Kidney glomerular epithelial cell (primary cell): ENCODE measurements at places on chromosomes 4 and X.

DNA sequence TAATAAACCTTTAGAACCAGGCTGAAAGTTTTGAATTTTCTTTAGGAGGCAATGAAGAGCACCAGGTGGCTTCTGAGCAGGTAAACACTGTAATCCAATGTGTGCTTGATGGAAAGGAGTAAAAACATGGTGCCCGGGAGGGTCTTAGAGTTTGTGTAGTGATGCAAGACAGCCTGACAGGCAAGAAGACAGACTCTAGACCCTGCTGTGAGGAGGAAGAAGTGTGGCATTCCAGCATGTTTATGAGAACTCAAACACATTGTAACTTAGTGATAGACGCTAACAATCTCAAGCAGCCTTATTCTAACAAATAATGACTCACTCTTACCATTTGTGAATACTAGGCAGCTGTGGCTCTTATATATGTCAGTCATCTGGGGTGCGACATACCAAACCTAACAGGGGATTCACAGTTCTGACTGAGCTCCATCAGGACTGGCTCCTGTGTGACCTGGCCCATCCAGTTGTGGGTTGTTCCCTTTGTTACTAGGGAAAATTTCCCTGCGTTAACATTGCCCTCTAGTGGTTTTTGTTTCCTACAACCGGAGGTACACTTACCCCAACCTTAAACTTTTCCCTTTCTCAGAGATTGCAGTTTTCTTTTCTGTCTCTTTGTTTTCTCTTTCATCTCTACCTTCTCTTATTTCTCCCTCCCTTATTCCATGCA lies 53.8 kb downstream of the VSIG4 start:
- DNase-seq: peak; percentile 10

- DNase-seq: peak; percentile 11
Observed at GRCh38 chr4:139858436-139859205, 193.0 kb downstream of the MGST2 start.

GRCh38 chr4:43564591-43564990 lies 672.1 kb downstream of the GRXCR1 start:
- DNase-seq: no peak

- no peak for DNase-seq
Observed at GRCh38 chr4:140003876-140004548, 150.0 kb downstream of the MAML3 start.

GRCh38 chr4:48175328-48175727 lies 41.3 kb upstream of the TXK start:
- no peak for DNase-seq

DNA sequence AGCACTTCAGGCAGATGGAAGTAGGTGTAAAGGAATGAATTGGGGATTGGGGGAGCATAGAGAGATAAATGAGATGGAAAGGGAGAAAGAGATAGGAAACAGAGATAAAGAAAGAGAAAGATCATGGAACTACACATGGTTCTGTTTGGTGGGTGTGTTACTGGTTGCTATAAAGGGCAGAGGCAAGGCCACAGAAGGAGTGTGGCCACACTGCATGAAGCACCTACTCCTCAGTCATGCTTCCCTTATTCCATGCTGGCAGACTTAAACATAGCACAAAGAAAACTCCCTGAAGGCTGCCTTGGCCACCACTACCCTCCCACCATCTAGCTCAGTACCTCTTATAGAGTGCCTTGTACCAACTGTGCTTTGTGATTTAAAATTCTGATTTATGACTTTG lies 56.9 kb downstream of the OPHN1 start:
- no peak for DNase-seq

DNA sequence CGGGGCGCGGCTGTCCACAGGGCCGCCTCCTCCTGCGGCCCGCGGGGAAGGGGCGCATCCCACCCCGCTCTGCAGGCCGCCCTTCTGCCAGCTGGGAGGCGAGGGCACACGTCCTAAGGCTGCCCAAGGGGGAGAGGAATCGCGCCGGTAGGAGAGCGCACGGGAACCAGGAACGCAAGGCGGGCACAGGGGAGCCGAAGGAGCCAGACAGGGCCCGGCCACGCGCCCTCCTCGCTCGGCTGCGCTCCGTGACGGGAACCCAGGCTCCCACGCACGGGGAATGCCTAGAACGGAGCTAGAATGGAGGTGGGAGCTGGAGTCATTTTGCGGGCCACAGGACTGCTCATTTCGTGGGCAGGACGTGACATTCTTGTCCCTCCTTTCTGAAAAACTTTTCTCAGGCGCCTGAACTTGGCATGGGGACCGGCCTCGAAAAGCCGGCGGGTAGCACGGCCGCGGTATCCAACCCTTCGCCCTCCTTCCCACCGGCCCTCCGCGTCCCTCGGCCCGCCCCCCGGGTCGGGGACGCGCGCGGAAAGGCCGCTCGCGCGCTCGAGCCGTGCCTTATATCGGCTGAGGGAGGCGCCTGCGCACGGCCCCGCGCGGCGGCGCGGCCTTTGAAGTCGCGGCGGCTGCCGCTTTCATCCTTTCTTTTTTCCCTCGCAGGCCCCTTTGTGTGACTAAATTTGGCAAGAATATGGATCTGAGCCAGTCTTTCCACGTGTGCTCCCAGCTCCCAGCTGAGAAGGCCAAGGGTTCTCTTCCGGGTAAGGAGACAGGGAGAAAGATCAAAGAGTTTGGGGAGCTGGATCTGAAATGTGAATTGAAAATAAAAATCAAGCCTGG lies 4.2 kb upstream of the LEF1 start:
- DNase-seq: peak; percentile 12

DNA sequence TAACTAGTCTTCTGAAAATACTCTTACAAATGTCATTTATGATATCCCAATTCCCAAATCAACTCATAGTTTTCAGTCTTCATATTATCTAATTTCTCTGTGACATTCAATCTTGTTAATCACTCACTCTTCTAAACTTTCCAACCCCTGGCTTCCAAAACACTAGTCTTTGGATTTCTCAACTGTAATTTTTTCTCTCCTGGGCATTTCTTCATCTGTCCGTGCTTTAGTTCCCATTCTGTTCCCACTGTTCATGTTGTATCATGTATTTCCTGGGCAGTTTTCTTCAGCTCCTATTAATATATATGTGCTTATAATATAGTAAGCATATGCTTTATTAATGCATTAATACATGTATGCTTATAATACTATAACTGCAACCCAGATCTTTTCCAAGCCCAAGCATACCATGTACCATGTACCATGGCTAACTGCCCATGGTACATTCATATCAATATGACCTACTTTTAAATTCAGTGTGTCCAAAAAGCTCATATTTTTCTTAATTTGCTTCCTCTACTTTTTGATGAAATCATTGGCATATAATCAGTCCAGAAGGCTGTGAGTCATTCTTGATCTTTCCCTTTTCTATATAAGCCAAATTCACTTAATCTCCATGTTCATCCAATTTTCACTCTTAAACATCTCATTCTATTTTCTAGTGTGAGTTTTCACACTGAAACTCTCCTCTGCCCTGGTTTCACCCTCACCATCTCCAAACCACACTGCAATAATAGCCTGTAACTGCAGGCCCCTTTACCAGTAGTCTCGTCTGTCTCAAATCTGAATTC lies 21.3 kb upstream of the GK2 start:
- no peak for DNase-seq

DNA sequence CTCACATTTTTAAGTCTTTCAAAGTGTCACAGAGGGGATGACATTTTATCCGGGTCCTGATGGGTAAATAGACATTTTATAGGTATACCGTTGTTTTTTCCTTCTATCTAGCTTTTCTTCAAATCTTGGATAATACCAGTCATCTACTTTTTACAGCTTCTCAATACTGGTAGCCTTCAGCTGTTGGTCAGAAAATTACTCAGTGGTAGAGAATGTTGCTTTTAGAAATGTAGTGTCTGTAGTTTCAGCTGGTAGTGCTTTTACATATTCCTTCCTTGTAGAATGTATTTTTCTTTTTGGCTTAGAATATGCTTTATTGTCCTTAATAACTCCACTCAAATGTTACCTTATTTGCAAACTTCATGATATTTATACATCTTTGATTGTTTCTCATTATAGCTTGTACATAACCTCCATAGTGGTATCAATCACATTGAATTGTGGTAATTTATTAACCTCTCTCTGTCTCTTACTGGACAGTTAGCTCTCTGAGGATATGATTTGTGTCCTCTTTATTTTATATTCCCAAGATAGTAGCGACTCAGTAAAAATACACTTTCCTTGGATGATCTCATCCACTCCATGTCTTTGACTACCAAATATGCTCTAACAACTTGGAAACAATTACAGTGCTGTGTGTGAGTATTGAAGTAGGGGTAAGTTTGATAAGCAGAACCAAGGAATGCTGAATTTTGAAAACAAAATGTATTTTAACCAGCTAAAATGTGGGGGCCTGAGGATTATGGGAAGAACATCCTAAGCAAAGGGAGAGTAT lies 53.8 kb downstream of the RAP1GDS1 start:
- peak; percentile 35 for DNase-seq

- peak; percentile 63 for DNase-seq
Observed at GRCh38 chr4:80266253-80266901, at the start of gene FGF5. Gene FGF5 (plus strand): TSS chr4:80266664. CDS start chr4:80266825, 161 bp downstream.

- DNase-seq: peak; percentile 37
Observed at GRCh38 chrX:111254896-111255693, 15.2 kb downstream of the CAPN6 start.

- DNase-seq: no peak
Observed at GRCh38 chr4:87476934-87477333, 52.2 kb downstream of the SPARCL1 start.

DNA sequence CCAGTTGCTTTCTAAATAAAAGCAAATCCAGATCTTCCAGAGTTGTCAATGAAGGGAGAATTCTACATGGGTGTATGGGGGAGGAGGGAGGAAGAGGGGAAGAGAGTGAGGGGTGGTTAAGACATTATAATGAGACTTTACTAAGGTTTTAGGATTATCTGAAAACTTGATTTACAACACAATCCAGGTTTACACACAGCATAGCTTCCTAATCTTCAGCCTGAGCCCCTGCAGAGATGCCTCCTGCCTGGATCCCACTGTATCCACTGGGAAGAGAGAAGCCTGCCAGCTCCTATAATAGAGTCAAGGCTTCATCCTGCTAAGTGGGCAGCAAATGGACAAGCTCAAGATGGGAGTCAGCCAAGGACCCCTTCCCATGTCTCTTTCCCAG lies 85.6 kb upstream of the KIT start:
- DNase-seq: no peak

DNA sequence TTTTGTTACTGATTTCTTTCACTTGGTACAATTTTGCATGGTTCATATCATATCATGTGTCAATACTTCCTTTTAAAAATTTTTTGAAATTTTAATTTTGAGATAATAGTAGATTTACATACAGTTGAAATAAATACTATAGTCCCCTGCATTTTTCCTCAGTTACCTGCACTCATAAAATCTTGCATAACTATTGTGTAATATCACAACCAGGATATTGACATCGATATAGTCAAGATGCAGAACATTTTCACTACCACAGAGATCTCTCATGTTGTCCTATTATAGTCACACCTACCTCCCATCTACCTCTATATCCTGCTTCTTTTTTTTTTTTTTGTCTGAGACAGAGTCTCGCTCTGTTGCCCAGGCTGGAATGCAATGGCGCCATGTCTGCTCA lies 36.7 kb upstream of the MSN start:
- no peak for DNase-seq

GRCh38 chrX:116317409-116317808 lies 119.0 kb upstream of the SLC6A14 start:
- DNase-seq: no peak

DNA sequence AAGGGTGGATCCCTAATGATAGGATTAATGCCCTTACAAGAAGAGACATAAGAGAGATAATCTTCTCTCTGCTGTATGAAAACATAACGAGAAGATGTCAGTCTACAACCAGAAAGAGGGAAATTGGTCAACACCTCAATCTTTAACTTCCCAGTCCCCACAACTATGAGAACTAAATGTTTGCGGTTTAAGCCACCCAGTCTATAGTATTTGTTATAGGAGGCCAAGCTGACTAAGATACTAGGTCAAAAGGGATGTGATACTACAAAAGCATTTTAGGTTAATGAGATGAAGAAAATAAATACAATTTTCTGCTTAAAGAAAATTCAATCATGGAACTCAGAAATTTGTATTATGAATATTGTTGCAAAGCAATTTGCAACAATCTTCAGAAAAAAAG lies 55.4 kb upstream of the LHFPL1 start:
- no peak for DNase-seq

- DNase-seq: peak; percentile 43
Observed at GRCh38 chr4:173505924-173506518, 24.0 kb downstream of the HAND2 start.

DNA sequence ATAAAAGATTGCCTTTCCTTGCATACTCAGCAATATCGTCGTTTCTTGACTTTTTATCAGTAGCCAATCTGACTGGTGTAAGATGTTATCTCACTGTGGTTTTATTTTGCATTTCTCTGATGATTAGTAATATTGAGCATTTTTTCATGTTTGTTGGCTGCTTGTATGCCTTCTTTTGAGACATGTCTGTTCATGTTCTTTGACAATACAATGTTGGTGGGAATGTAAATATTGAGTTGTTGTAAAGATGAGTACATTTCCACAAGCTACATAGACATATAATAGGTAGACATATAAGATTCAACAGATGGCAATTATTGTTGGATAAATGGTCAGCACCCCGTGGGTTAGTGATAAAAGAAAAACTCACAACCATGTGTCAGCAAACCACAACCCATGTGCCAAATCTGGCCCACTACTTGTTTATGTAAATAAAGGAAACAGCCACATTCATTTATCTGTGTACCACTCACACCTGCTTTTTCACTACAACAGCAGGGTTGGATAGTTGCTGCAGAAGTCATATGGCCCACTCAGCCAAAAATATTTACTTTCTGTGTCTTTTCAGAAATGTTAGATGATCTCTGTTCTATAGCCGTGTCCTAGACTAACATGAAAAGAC lies 153.1 kb upstream of the VCX start:
- no peak for DNase-seq

DNA sequence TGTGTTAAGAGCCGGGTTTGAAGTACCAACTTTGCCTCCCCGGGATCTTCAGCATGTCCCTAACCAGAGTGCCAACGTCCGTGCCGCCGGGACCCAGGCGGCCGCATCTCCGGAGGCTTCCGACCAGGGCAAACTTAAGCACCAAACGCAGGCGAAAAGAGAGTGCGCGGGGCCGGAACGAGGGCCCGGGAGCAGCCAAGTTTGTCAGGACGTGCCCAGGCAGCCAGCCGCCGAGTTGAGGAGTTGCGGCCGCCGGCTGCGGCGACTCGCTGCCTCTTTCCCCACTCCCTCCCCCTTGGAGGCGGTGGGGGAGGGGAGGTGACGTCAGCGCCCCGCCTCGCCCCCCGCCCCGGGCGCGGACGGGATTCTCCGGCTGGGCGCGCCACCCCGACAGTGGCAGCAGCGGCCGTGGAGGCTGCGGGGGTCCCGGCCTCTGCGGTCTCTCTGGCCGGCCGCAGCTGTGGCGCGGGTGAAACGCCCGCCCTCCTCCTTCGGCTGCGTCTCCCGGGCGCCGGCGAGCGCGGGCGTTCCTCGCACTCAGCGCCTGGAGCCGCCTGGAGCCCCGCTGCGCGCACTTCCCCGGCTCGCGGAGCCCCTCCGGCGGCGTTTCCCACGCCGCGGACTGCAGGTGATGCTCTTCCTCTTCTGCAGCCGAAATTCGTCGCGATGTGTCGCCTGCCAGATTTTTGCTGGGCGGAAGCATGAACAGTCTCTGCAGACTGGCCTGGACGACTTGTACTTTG lies 2.9 kb upstream of the FAT1 start:
- DNase-seq: peak; percentile 59
